ENCODE measurements at places on chromosomes 1 and 21.

DNA sequence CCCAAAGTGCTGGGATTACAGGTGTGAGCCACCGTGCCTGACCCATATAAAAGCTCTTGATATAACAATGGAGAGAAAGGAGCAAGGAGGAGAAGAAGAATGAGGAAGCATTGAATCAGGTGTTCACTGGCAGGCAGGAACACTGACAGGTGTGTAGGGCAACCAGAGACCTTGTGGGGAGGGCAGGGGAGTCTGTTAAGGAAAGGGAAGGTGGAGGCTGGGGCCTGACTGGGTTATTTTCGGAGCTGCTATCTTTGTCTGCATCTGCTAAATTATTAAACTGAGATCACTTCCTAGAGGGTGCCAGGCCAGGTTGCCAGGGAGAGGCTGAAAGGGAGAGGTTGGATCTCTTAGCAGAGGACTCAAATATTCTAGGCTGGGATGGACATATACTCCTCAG lies 6.8 kb upstream of the TRNP1 start:
- no peak for DNase-seq

- no peak for DNase-seq
These were observed 12.2 kb downstream of the ZDHHC18 start for GRCh38 chr1:26838474-26839338.

- no peak for DNase-seq
These were observed 308.4 kb downstream of the RGS7 start for GRCh38 chr1:241048622-241049021.

DNA sequence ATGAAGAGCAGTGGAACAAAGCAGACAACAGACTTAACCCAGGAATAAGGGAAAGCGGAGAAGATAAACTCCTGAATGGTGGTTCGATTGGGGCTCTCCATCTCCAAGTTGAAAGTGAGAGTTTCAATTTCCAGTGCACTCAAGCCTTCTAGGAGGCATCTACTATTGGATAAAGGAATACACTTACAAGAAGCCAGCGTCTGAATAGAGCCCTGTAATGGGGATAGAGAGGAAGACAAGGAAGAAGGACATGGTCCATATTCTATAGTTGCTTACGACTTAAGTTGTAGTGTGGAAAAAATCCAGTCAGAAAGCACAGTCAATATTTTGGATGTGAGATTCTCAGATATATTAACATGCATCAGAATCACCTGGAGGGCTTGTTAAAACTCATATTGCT lies at the start of gene OR6K2:
Gene OR6K2 (minus strand): TSS at position 101 of the 400 bp plus-strand sequence. CDS start 0 bp downstream, at position 101.
- no peak for DNase-seq

DNA sequence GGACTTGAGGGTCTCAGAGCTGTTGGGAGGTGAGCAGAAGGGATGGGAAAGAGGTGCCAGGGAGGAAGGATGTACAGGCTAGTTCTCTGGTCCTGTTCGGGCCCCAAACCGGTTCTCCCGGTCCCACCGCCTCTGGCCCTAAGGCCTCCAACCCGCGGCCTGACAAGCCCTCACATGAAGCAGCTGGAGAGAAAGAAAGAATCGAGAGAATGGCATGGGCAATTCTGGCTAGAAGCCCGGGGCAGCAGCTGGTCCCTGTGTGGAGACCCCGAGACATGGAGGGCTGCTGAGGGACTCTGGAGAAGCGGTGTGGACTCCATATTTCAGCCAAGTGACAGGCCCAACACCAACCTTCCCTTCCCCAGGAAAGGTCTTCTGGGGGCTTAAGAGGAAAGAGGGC lies 730 bp downstream of the CDC42SE1 start:
- no peak for DNase-seq

DNA sequence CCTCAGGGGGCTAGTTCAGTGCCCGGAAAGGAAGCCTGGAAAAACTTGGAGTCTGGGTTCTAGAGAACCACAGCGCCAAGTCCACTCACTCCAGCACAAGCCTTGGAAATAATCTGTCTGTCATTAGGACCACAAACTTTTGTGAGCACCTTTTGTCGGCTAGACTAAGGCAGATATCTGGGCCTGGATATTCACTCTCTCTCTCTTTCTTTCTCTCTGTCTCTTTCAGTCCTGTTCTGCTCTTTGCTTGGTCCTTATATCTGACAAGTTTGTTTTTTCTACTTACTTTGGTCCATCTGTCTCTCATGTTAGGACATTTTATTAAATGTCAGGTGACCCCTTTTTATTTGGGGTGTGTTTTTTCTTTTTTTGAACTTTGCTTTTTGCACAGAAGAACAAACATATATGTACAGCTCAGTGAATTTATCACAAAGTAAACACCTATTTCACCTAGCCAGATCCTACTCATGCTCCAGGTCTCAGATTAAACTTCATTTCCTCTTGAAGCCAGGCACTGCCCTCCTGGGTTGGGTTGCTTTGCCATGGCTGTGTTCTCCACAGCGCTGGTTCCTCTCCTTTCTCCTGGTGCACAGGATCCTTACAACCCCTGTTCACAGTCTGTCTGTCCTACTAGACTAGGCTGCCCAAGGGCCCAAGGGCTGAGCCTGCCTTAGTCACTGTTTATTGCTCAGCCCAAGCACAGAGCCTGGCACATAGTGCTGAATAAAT lies 40.8 kb downstream of the TCEANC2 start:
- DNase-seq = no peak

- DNase-seq = no peak
These were observed 1.5 kb downstream of the TNFSF18 start for GRCh38 chr1:173049322-173049633.

DNA sequence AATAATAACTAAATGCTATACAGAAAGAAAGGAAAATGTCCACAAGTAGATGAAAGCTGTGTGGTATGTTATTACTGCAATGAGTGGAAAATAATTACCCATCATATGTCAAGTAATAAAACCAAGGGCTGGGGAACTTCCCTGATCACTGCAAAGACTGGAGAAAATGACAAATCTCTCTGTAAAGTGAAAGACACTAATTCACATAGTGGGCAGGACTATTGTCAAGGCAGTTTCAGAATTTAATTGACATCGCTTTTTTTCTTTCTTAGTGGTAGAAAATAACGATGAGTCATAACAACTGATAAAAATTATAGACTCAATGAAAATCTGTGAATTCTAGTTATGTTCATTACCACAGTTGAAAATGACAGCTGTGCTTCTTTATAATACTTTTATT lies 153.7 kb upstream of the ST6GALNAC5 start:
- DNase-seq = no peak

GRCh38 chr1:200774735-200775444 lies 36.2 kb downstream of the CAMSAP2 start:
- DNase-seq = no peak

DNA sequence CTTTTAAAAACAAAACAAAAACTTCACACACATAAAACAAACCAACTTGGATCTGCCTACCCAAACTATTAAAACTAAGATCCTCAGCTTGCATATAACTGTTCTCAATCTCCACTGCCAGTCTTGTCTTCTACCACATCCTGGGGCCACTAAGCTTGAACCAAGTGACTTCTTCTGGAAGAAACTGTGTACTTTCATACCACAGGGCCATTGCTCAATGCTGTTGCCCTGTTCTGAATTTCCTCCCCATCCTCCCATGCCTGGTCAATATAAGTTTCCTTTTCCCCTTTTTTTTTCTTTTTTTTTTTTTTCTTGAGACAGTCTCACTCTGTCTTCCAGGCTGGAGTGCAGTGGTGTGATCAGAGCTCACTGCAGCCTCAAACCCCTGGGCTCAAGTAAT lies 109.9 kb downstream of the KIAA0319L start:
- DNase-seq = no peak

- peak; percentile 61 for DNase-seq
These were observed 221.2 kb downstream of the FMN2 start for GRCh38 chr1:240312872-240313271.

GRCh38 chr1:46686255-46686654 lies 14.6 kb downstream of the TEX38 start:
- no peak for DNase-seq

- DNase-seq = no peak
These were observed 995 bp downstream of the ID3 start for GRCh38 chr1:23558140-23558871.

DNA sequence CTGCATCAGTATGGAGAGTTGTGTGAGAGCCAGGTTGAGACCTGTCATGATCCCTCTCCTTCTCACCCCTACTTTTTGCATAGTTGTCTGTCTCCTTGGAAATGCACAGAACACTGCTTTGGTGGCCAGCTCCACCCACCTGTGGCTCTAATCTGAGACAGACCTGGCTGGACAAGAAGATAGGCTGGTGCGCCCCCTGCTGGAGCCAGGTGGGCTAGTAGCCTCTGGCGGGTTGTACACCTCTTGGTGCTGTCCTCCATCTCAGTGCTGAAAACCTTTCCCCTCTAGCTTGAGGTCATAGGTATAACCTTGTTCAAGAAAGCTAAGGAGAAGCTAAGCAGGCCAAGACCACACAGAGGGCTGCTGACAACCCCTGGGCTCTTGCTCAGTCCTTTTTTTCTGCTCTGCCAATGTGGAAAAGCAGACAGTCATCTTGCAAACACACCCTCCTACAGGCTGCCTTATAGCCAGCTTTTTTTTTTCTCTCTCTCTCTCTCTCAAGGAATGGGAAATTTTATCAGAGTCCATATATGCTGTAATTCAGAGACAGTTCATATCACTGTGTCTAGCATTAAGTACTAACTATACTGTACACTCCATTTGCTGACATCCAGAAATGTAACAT lies 58.8 kb upstream of the SPATA6 start:
- DNase-seq = peak; percentile 17

- DNase-seq = no peak
These were observed 8.8 kb upstream of the ID3 start for GRCh38 chr1:23567996-23568607.

DNA sequence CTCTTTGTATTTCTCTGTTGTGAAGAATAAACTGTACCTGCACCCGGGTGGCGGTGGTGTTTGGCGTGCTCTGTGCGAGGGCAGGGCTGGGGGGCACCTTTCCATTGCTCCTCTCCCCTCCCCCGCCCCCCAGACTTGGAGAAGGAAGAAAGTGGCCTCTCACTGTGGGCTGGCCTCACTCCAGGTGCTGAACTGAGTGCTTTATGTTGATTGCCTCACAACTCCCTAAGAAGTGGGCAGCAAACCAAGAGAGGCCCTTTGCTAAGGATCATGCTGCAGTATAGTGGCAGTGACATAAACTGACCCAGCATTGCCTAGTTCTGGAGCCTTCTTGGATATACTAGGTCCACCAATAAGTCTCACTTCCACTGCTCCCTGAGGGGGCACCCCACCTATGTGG lies 20.2 kb downstream of the A3GALT2 start:
- DNase-seq = no peak

DNA sequence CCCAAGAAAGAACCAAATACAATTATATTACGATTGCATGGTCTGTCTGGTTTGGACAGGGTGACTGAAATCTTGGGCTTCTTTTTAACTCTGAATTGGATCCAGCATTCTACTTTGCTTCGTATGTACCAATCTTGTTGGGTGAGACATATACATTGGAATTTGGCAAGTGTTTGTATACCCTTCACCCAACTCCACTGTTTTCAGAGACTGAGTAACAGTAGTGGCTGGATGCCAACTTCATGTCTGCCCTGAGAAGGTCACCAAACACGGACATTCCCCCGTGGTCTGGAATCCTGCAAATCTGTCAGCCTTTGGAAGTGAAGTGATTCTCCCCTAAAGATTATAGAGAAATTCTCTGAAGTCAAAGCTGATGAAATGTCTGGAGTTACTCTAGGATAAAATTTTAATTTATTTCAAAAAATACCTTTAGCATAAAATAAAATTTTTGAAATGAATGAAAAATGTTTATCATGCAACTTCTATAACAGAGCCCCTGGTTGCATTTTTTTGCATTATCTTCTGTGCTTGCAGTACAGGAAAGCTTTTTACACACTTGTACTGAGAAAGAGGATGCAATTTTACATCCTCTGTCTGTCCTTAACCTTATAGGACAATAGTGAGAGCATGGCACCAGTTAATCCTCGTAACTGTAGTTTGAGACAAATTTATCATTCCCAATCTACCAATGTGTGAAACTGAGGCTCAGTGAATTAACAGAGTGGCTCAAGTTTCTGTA lies 201.8 kb downstream of the DISC1 start:
- DNase-seq = peak; percentile 78

DNA sequence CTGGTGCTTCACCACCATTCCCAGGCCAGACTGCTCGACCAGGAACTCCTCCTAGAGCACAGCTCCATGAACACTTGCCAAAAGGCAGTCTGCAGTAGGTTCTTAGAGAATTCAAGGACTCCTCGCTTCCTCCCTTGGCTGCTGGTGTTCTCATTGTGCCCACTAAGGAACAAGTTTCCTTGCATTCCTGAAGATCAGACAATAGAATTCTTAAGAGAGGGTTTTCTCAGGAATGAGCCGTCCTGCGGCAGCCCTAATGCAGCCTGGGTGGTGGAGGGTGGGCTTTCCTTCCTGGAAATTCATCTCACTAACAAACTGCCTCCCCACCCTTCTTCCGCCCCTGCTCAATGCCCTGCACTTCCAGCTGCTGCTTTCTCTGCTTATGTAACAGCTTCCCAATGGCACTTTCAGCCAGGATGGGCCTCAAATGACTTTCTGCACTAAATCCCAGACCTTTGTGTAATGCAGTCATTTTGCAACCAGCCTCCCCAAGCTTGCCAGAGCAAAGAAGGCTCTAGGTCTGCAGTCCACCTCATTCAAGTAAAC lies 287.9 kb downstream of the PLPP3 start:
- no peak for DNase-seq

DNA sequence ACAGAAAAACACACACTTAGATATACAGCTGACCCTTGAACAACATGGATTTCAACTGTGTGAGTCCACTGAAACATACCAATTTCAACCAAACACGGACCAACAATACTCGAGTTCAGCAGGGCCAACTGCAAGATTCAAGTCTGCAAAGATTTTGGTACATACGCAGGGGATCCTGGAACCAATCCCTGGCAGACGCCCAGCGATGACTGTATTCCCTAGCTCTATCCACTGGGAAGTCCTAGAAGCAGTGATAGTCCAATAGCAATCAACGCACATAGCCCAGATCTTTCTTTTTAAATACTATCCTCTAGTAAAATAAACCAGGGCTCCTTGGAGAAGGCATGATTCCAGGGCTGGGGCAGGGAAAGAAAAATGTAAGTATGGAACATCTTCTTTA lies 9.0 kb downstream of the DDX59 start:
- no peak for DNase-seq

DNA sequence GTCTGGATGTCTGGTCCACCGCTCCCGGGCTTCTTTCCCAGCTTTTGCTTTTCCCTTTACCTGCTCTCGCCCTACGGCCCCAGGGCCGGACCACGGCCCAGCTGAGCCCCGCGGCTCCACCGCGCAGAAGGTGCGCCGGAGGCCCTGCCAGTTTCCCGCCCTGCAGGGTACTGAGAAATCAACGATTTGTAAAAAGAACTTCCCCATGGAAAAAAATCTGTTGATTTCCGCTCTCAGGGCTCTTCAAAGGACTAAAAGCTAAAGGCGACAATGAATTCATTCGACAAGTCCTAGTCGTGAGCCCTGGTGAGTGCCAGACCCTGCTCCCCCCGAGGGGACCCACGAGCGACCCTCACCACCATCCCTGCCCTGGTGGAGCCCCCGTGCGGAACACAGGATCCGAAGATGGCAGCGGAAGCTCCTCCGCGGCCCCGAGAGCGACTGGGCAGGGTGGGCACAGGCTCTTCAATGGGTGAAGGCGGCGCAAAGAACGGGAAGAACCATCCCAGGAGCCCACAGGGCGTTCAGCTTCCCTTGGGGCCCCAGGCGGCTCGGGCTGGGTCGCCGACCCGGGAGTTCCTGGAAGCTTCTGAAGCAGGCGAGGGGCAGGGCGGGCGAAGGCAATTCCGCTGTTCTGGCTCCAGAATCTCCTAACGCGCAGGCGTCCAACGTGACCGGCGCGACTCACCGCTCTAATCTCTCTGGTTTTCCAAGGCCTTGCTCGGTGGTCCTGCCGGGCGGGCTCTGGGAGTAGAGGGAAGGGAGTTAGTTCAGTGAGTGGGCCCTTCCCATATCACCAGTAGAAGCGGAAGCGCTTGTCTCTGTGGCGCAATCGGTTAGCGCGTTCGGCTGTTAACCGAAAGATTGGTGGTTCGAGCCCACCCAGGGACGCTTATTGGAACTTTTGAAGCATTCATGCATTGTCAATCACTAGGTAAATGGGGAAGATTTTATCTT lies 6.6 kb upstream of the RNU1-2 start:
- DNase-seq = peak; percentile 69

All from HFF-Myc (cell line).